ENCODE measurements at places on chromosomes 6 and 20. TPM values are rescaled to one million over a fixed set of nuclear protein-coding genes. Genes with fewer than 3 reads are reported as not detected.

DNA sequence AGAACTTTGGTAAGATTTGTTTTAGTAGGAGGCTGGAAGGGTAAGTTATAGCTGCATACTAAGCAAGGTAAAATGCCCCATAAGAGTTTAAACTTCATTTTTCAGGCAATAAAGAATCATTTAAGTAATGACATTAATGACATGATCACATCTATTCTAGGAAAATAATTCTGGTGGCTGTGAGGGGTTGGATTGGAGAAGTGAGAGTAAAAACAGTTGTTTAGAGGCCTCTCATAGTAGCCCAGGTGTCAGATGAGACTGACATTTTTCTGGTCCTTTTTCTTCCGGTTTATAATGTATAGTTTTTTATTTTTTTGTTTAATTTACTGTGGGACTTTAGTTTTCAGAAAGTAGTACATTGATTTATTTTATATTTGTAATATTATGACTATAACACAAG lies 40.8 kb downstream of the ITCH start:
- H3K36me3 ChIP-seq, result peaks cover 19% of the 10 kb centered on the region
- H3K27me3 ChIP-seq, result no peaks in the 10 kb centered on the region
- no peak overlapping the region for H3K27ac ChIP-seq

DNA sequence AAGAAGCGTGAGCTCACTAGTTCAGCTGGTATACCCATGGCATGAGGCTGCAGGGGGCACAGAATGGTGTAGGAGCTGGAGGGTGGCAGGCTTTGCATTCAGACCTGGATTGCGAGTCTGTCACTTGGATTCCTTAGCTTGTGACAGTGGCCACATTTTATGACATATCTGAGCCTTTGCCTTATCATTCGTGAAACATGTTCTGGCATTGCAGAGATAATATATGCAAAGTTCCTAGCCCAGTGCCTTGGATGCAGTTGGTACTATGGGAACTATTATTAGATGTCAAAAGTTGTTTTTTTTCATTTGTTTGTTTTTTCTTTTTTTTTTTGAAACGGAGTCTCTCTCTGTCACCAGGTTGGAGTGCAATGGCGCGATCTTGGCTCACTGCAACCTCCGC lies 230.7 kb upstream of the PRDM1 start:
- DNase-seq, result no peak
- no peak overlapping the region for H3K4me3 ChIP-seq
- H3K27ac ChIP-seq, result no peak overlapping the region
- H3K27me3 ChIP-seq, result no peaks in the 10 kb centered on the region

DNA sequence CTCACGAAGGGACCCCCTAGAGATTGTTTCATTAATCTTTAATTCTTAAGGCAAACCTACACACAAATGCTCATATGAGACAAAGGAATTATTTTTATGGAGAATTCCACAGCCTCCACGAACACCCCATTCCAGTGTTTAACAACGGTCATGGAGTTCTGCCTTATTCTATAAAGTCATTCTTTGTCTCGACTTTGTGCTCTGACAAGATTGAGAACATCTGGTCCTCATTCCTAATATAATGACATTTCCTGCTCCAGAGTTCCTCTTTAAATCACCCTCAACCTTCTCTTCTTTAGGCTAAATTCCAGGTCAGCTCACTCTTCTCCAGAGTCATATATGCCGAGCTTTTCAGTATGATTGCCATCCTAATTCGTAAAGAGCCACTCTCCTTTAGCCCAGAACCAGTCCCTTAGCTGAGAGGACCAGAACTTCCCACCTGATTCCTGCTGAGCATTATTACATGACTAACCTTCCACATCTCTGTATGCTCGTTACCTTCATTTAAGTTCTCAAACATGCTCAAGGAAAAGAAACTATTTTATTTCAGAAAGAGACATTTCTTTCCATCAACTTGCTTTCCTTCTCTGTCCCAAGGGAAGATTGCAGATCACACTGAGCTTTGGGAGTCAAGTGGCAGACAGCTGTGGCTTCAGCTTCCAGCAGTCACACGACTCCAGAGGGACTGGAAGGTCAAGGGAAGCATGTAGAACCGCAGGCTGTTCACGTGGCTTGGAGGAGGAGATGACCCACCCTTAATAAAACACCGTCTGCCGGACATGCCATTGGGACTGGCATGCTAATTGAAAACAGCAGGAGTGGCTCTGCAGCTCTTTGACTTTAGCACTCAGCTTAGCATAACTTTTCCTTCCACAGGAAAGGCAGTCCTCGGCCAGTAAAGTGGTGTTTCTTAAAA lies 467.1 kb upstream of the HSF2 start:
- no peak for DNase-seq
- no peak overlapping the region for H3K27ac ChIP-seq
- H3K36me3 ChIP-seq, result no peaks in the 10 kb centered on the region
- no peak overlapping the region for H3K4me3 ChIP-seq
- H3K4me1 ChIP-seq, result no peaks in the 10 kb centered on the region
- H3K27me3 ChIP-seq, result no peaks in the 10 kb centered on the region

- no peak overlapping the region for H3K27ac ChIP-seq
- no peak for DNase-seq
- no peaks in the 10 kb centered on the region for H3K36me3 ChIP-seq
Measured at GRCh38 chr6:148451690-148452089, 109.1 kb downstream of the SASH1 start.

GRCh38 chr20:8060977-8061376 lies 41.4 kb upstream of the TMX4 start:
- H3K27ac ChIP-seq, result no peak overlapping the region
- H3K36me3 ChIP-seq, result no peaks in the 10 kb centered on the region
- H3K4me1 ChIP-seq, result no peaks in the 10 kb centered on the region
- DNase-seq, result no peak
- no peak overlapping the region for H3K4me3 ChIP-seq

DNA sequence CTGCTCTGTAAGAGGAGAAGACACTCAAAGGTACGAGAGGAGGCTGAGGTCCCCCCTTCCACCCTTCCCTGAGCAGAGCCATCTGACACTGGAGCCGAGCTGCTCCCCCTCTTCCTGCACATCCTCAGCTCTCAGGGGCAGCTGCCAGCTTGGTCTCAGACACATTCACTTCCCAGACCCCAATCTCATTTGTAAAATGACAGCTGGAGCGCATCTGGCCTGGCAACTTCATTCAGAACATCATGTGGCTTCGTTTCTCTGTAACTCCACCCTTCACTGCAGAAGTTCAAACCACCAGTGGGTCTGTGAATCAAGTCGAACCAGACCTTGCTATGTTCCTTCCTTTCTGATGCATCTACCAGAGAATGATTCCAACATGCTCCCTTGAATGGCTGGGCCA lies 145.6 kb upstream of the CDH4 start:
- H3K4me1 ChIP-seq, result no peaks in the 10 kb centered on the region
- H3K4me3 ChIP-seq, result no peak overlapping the region
- no peaks in the 10 kb centered on the region for H3K36me3 ChIP-seq
- DNase-seq, result no peak

DNA sequence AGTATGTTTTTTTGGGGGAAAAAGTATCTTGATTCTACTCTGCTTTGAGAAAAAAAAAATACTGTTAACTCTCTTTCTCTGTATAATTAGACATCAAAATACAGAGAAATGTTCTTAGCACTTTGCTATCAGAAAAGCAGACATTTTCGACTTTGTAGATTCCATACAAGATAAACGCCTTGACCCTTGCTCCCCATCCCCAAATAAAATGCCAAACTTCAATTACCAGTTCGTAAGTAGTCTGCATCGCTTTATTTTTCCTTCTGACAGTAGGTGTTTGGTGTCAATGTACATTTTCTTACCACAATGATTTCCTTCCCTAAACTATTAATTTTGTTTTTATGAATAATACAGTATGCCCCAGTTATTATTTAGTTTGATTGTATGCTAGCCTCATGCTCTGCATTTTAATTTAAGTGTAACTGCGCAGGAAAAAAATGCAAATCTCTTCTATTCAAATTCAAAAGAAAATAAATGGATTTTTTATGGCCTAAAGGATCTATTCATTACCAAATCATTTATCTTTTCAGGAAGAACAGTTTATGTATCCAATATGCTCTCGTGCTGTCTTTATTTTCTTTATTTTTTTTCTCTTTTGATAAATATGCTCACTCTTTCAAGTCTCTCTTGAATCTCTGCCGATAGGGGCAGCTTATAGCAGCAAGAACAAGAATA lies 84.8 kb upstream of the ZNF217 start:
- no peak overlapping the region for H3K27ac ChIP-seq
- DNase-seq, result no peak
- H3K4me1 ChIP-seq, result peaks cover 6% of the 10 kb centered on the region
- H3K36me3 ChIP-seq, result no peaks in the 10 kb centered on the region
- H3K27me3 ChIP-seq, result no peaks in the 10 kb centered on the region

FAM83C gene
- total RNA-seq, result not detected

NFATC2 gene
- 56.8 TPM for total RNA-seq

LAMA4 gene
- total RNA-seq, result not detected

IMPG1 gene
- total RNA-seq, result not detected

RNF5 gene
- total RNA-seq, result 30.0 TPM
